ENCODE measurements at places on chromosomes 2 and 18.

DNA sequence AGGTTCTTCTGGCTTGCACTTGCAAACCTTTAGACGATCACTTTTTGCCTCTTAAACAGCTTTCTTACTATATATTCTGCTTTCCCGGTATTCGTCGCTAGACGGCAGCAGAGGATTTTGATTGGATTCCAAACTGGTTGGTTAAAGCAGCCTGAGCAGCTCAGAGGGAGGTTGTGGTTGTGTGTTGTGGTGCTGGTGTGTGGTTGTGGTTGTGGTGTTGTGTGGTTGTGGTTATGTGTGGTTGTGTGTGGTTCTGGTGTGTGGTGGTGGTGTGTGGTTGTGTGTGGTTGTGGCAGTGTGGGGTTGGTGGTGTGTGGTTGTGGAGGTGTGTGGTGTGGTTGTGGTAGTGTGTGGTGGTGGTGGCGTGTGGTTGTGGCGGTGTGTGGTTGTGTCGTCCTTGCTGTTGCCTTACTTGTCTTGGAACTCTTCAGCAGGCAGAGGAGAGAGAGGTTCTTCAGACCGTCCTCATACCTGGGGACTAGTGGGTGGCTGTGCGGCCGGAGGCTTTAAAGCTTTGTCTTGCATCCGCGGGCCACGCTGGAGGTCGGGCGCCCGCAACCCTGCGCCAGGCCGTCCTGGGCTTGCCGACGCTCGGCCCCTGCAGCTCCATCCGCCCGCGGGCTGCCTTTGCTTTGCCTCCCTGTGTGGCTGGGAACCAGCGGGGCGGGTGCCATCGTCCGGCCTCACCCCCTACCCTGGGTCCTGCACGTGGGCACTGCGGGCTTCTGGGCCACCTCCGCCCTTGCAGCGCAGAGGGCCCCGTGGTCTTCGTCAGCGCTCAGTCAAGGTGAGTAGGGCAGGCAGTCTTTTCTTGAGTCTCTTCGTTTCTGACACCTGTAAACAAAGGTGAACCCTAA lies 190.8 kb downstream of the ARHGAP28 start:
- DNase-seq = no peak

- DNase-seq = no peak
Measured at GRCh38 chr18:4454537-4455112, 482 bp downstream of the DLGAP1 start.

DNA sequence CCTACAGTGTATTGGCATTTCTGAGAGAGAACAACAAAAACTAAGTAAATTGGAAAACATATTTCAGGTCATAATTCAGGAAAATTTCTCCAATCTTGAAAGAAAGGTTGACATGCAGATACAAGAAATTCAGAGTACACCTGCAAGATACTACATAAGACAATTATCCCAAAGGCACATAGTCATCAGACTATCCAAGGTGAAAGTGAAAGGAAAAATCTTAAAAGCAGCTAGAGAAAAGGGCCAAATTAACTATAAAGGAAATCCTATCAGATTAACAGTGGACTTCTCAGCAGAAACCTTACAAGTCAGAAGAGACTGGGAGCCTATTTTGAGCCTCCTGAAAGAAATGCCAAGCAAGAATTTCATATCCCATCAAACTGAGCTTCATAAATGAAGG lies 449.0 kb upstream of the MMADHC start:
- DNase-seq = no peak

- no peak for DNase-seq
Measured at GRCh38 chr2:18690342-18690741, 101.0 kb upstream of the NT5C1B start.

GRCh38 chr2:203344667-203345066 lies 16.5 kb downstream of the ABI2 start:
- DNase-seq = no peak

- DNase-seq = no peak
Measured at GRCh38 chr2:236055471-236055870, 112.7 kb downstream of the GBX2 start.

DNA sequence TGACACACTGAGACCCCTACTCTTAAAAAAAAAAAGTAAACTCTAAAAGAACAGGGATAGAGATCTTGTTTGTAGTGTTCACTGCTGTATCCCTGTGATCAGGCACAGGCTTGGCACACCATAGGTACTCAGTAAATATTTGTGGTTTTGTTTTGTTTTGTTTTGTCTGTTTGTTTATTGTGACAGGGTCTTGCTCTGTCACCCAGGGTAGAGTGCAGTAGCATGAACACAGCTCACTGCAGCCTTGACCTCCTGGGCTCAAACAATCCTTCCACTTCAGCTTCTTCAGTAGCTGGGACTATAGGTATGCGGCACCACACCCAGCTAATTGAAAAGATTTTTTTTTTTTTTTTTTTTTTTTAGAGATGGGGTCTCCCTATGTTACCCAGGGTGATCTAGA lies 3.4 kb downstream of the FKBP1B start:
- no peak for DNase-seq

DNA sequence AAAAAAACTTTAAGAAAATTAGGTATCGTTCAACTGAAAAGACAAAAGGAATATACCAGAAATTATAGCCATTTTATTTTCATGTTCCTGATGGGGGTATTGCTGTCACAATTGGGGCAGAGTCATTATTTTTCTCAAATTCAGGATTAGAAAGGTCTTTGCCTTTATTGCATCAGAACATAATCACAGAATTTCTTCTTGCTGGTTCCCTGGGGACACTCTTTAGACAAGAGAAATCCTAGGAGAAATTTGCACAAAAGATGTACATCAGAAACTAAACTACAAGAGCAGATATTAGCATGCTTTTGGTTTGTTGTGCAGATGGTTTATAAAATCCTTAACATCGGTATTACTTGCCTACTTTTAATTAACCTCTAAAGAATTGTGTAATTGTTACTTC lies 103.2 kb downstream of the NCOA1 start:
- DNase-seq = no peak

- no peak for DNase-seq
Measured at GRCh38 chr2:73998451-73998850, 13.7 kb downstream of the TET3 start.

DNA sequence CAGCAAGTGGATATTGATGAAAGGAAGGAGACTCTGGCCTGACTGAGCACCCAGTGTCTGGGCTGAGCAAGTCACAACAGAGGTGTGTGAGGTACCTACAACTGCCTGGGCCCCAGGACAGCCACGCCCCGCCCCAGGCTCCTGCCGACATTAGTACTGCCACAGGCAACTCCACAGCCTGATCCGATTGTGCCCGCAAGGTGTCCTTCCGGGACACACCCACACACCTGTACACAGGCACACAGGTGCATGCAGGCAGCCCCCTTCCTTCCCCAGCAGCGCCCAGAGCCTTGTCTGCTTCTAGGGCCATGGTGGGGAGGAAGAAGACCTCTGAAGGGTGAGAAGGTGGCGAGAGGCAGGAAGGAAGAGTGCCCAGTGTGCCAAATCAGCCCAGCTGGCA lies 83.6 kb downstream of the TNS1 start:
- DNase-seq = no peak

DNA sequence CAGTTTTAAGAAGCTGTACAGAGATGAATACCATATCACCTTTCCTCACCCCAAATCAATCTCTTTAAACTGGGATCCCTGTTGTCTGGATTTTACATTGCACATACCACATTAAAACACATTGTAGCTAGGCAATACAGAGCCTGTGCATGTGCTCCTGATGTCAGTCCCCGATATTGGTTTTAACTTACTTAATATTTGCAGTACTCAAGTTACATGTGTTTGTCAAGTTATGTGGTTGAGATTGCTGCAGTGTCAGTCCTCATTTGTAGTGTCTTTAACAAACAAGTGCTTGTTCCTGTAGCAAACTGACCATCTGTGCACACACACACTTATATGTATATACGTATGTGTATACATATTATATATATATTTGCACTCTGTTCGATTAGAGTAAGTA lies 10.4 kb upstream of the UBE2E3 start:
- no peak for DNase-seq

- DNase-seq = no peak
Measured at GRCh38 chr18:36389027-36389426, 91.5 kb downstream of the FHOD3 start.

- no peak for DNase-seq
Measured at GRCh38 chr18:34126121-34126520, 98.6 kb downstream of the NOL4 start.

DNA sequence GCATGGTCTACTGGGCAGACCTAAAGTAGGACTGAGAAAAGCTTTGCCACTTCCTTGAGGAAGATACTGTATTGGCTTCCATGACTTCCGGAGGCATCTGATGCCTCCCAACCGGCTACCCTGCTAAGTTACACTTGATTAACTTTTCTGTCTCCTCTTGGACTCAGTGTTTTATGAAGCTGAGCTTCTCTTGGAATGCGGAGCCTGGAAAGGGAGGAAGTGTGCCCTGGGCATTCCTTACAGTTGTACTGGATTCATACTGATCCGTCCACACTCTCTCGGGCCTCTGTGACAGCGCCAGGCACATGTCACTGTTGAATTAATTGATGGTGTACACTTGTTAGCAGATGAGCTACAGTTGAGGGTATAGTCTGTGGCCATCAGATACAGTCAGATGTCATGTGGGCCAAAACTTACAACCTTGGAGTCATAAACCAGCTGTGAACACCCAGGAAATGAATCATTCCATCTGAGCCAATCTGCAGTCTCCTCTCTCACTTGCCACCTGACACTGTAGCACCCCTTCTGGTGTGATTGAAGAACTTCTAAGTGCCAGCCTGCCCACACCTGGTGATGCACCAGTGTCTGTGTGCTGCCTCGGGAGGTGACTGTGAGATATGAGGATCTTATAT lies 122.5 kb downstream of the FHOD3 start:
- no peak for DNase-seq

DNA sequence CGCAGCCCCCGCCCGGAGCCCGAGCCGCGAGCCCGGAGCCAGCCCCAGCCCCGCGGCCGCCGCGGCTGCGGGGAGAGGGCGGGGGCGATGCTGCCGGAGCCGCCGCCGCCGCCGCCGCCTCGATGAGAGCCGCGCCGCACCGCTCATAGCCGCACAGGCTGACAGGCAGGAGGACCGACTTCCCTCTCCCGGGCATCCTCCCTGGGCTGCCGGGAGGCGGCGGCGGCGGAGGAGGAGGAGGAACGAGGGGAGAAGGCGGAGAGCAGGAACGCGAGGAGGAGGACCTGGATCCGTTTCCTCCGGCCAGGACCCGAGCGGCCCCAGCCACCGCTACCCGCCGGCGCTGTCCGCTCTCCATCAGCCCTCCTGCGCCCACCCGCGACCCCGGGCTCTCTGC lies 370 bp downstream of the KLHL29 start:
- no peak for DNase-seq

DNA sequence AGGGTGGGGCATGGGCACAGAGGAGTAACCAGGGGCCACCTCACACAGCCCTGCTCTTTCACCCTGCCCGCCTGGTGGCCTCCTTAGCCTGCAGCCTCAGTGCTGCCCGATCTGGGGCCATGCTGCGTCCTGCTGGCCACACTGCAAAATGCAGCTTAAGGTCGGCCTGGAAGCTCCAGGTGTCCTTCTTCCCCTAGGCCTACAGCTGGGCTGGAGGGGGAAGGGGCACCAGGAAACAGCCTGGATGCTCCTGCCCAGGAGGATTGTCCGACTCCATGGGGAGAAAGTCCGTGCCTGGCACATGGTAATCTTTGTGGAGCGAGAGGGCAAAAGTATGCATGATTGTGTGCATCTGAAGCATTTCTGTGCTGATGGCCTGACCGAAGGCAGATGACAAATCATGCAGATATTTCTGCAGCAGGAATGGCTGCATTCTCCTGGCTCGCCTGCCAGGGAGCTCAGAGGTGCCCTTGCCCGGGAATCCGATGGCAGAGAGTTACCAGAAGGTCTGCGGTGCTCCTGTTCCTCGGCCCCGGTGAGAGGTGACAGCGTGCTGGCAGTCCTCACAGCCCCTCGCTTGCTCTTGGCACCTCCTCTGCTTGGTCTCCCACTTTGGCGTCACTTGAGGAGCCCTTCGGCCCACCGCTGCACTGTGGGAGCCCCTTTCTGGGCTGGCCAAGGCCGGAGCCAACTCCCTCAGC lies 12.8 kb upstream of the ALPP start:
- no peak for DNase-seq

DNA sequence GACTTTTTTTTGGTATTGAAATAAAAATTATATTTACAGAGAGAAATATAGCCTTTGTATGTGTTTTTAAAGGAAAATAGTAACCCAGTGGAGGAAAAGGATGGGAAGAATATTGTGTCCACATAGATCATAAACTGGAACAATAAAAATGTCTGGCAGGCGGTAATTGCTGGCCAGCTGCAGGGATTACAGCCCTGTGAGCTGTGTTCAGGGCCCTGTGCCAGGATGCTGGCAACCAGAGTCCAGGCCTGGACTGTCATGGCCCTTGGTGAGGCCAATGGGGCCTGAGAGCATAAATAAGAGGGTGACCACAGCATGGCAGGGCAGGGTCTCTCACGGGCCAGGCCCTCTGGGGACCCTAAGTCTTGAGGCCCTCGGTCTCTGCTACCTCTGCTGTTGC lies 171.2 kb downstream of the ACOXL start:
- no peak for DNase-seq

DNA sequence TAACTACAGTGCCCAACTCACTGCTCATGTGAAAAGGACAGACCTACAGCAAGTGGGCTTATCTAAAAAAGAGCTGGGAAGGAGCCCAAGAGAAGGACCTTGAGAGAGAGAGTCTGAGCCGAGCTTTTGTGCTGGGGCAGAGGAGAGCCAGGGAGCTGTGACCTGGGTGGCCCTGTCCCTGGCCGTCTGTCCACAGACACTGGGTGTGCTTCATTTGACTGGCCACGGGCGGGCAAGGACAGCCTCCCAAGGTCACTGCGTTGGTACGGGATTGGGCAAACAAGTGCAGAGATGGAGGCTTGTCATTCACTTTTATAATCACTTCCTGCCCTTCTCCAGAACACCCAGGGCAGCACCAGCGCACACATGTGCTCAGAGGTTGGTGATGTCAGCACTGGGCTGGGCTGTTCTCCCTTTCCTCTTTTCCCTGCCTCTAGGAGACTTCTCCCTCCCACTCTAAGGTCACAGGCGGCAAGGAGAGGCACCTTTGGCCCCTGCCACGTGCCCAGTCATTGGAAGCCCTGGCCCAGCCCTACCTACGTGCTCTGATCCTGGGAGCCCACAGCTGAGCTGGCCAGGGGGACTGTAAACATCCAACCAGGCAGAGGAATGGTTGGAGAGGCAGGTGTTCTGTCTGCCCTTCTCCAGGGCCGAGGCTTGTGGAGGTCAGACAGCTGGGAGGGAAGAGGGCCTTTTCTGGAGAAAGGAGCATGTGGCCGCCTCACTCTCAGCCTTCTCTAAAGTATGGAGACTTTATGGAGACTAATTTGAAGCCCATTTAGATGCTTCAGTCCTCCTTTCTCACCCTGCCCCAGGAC lies 6.4 kb upstream of the PSD4 start:
- DNase-seq = no peak

- DNase-seq = no peak
Measured at GRCh38 chr18:1392046-1392445, 487.4 kb downstream of the ADCYAP1 start.

DNA sequence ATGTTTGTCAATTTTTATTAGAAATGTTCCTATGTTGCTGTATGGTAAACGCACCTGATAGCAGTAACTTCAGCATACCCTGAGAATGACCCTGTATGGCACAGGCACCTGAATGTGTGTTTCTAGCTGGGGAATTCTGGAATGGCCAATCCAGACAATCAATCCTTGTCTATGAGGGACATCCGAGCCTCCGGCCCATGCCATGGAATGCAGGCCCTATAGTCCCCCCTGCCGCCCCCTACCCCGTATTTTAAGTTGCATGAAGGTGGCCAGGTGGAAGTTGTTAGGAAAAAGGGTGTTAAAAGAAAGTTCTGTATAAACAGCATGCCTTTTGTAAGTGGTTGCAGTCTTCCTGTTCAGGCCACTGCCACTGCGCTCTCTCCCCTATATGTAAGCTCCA lies 595.9 kb downstream of the DSC3 start:
- no peak for DNase-seq
